AG04450 (cell line): ENCODE measurements at places on chromosomes 12 and 14.

DNA sequence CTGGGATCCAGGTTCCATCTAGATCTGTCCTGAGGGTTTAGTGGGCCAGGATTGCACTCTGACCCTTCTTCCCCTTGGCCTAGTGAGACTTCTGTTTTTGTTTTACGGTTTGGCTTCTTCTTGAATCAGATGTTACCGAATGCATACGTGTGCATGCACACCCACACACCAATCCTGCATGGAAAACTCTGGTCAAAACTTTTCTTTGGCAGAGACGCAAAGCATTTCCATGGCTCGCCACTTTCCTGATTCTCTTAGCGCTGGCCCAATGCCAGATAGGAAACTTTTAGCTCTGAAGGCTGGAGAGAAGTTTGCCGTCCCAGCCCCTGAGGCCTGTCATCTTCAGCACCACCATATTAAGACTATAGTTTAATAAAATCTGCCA, 67.4 kb upstream of the ACTN1 start:
- DNase-seq, result no peak

DNA sequence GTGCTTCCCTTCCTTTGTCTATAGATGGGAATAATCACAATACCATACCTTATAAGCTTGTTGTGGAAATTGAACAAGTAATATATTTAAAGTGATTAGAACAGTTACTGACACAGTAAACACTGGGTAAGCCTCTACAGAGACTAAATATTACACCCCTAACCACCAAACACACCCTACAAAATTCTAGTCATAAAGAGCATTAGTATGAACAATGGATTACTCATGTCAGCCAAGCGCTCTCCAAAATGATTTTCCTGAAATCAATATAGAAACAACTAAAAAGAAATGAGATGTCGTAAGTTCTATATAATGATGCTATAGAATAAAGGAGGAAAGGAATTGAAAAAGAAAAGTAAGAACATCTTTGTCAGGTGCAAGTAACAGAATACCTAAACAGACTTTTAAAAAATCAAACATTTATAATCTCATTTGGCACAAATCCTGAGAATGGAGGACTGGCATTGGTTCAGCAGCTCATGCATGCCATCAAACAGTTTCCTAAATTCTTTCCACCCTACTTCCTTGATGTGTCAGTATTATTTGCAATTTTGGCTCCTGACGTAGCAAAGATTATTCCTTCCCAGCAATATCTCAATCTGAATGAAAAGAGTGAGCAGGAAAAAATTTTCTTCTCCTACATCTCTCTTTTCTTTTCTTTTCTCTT, 118.0 kb downstream of the SINHCAF start:
- DNase-seq, result no peak

DNA sequence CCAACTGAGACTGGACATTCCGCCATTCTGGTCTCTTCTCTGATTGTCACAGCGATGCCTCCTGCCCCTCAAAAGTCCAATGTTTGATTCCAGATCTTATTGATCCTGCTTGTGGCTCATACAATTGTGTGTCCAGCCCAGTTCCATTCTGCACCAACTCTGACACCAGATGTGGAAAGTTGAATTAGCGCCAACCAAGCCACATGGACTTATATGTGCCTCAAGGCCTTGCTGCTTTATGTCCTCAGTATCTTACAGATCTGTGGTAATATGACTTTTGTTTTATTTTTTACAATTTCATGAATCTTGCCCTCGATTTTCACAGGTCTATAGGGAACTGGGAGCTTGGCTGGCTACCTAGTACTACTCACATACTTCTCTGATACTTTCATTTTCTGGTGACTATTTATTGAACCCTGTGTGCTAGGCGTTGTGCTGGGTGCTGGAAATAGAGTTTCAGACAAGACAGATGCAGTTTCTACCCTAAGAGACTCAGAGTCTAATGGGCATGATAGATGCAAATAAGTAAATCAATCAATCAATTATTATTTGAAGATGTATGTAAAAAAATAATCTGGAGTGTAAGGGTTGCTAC, 472.0 kb downstream of the TMTC2 start:
- DNase-seq, result no peak

DNA sequence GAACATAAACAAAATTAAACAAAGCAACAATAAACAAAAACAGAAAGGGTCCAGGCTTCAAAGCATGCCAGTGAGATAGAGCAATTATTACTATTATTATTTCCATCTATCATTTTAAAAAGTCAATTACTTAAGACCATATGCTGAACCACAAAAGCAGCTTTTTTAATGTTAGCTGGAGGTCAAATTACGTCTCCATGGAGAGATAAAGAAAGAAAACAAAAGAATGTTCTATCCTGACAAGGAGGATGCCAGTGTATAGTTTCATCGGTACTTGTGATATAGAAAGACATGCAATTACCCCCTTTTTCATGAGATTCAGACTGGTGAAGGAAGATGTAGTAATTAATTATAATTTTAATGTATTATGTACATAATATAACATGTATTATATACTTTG, 81.6 kb upstream of the DCN start:
- DNase-seq, result no peak

- no peak for DNase-seq
These were observed 6.8 kb upstream of the RNU7-1 start for GRCh38 chr12:6936636-6937480.

- DNase-seq, result no peak
These were observed 67.0 kb downstream of the PRKCH start for GRCh38 chr14:61388173-61388975.

DNA sequence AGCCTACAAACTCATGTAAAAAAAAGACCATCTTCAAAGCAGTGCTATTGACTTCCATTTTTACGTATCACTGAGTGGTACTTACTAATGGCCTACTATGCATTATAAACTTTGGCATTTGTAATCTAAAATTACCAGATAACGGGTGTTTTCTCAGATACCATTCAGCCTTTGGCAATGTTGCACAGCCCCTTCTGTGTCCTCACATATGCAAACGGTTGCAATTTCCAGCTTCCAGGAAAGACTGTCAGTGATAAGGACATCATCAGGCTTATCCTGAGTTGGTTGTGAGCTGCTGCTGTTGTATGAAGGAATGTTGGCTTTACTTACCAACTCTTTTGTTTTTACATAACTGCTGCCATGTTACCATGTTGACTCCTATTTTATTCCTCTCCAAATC, 1.6 kb upstream of the SLC6A13 start:
- no peak for DNase-seq

GRCh38 chr14:61385002-61385685, 63.8 kb downstream of the PRKCH start:
- no peak for DNase-seq

DNA sequence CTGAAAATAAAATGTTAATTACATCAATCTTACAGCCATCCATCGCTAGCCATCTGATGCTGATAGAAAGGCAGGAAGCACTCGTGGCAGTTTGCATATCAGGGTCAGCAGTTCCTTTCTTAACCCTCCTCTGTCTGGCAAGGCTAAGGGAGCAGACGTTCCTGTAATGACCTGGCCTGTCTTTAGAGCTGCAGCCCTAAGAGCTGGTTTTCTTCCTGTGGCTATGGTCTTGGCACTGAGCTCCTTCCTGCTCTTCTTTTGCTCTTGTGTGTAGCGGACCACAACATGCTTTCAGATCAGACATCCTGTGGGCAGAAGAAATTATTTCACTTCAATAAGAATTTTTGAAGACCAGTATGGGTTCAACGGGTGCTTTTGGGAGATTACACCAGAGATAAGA, 170.4 kb downstream of the DAD1 start:
- DNase-seq, result no peak

DNA sequence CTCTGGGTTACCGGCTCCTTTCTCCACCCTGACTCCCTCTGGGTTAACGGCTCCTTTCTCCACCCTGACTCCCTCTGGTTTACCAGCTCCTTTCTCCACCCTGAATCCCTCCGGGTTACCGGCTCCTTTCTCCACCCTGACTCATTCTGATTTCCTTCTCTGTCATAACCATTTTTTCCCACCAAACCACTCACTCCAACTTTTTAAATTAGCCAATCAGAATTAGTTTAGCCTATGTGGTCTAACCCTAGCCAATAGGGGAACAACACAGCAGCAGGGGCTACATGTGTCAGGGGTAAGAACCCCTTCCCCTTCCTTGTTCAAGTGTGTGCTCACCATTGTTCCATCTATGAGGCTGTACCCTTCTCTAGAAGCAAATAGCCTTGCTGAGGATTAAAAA, 98.4 kb upstream of the RBM19 start:
- no peak for DNase-seq

GRCh38 chr12:73225941-73226340, 953.8 kb downstream of the TRHDE start:
- no peak for DNase-seq

GRCh38 chr14:73616831-73617230, 4.5 kb downstream of the ACOT6 start:
- no peak for DNase-seq

GRCh38 chr12:13200841-13201240, 4.3 kb downstream of the EMP1 start:
- no peak for DNase-seq

GRCh38 chr14:63624203-63624602, 17.5 kb downstream of the WDR89 start:
- no peak for DNase-seq

DNA sequence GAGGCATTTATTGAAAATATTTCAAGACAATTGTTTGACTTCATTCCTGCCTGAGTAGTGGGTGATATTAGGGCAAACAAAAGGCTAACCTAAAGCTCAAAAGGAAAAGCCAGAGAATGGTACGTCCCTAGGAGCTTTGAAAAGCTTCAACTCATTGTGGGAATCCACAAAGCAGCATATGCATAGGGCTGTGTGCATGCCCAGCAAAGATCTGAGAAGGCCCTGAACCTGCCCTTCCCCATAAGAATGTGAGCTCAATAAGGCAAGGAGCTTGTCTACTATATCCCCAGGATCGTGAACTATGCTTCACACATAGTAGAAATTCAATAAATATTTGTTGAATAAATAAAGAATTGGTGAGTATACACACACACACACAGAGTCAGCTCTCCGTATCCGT, 19.1 kb upstream of the RAD52 start:
- no peak for DNase-seq

GRCh38 chr12:19779395-19780056, 340.2 kb downstream of the AEBP2 start:
- DNase-seq, result no peak

GRCh38 chr14:30698463-30698862, 76.3 kb downstream of the SCFD1 start:
- no peak for DNase-seq

DNA sequence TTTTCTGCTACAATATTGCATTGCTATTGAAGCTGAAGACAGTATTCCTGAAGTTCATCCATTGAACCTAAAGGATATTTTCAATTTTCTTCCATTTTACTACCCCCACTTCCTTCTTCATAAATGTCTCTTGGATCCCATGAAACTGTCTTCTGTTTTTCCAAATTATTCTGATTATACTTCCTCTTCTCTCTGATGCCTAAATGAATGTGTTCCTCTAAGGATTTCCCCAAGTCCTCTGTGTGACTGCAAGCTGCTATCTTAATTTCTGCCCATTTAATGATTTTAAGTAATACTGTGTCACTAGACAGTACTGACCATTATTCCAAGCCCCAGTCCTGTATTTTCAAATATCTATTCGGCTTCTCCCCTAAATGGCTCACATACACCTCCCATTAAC, 102.9 kb downstream of the TAOK3 start:
- no peak for DNase-seq

- DNase-seq, result no peak
These were observed 319.6 kb upstream of the RTL1 start for GRCh38 chr14:101223127-101223526.

- no peak for DNase-seq
These were observed 23.8 kb upstream of the PPP1CC start for GRCh38 chr12:110766311-110767154.

DNA sequence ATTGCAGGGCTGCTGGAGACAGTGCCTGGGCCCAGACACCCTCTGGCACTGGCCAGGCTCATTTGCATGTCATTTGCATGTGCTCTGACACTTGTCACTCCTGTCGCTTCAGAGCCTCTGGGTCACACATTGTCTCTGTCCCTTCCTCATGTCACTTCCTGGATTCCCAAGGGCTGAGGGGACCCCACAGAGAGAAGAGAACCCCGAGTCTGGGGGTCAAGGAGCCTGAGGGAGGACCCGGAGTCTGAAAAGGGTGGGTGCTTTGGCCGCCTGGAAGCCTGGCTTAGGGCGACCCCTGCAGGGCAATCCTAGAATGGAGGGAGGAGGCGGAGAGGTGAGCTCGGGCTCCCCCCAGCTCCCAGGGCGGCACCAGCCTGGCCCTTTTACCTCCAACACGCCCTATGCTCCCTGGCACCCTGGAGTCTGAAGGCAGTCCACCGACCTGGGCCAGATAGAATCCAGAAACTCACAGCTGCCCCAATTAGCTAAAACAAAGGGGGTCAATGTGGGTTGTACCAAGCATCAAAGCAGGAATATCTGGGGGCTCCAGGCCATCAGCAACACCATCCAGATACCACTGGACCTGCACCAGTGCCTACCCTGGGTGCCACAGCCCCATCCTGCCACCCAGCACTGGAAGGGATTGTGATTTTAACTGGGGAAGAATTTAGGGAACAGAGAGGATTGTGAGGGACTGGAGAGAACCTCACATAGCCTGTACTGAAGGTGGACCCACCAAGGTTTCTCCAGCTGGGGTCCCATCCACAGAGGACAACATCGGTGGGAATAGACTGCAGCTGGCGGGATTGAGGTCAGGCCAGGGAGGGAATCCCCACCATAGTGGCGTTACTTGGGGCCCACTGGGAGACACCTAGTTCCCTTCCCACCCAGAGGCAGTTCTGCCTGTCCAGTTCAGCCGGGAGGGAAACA, 21.8 kb upstream of the KRT78 start:
- DNase-seq, result no peak

DNA sequence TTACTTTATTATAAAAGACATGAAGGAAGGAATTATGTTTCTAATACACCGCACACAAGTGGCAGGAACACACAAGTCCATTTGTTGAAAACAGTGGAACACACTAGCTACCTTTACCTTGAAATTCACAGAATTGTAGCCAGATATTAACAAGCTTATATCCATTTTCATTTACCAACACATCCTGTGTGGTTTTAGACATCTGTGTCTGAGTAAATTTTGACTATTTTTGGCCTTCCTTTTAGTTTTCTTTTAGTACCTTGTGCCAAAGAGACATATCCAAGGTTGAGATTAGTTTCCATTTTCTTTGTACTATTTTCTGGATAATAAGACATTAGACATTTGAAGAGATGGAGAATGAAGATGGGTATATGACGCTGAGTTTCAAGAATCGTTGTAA, at the start of gene KLRF2:
Gene KLRF2, plus strand, starts transcription at position 244 of the 400 bp plus-strand sequence. Its CDS starts 107 bp downstream, at position 351.
- no peak for DNase-seq

DNA sequence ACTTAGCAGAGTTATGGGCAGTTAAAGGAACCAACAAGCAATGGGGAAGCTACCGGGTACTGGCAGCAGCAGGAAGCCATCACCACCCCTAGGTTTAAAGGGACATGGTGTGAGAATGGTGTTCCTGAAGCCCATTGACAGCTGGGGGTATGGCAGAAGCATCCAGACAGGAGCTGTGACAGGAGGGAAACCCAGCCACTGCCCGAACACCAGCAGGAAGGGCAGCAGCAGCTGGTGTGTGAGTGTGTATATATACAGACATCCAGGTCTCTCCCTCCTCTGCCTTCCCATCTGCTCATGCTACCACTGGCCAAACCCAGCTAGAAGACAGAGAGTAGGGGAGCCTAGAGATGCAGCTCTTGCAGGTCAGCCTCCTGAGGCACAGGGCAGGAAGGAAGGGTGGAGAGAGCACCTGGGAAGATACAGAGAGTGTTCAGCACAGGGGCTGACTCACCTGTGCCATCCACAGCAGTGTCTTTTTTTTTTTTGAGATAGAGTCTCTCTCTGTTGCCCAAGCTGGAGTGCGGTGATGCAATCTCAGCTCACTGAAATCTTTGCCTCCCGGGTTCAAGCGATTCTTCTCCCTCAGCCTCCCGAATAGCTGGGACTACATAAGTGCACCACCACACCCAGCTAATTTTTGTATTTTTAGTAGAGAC, 9.2 kb upstream of the ADCK1 start:
- no peak for DNase-seq
